ENCODE measurements at places on chromosomes 3 and 15.
A peak's percentile ranks its signal among the peaks of the same experiment; 100 is the strongest.

DNA sequence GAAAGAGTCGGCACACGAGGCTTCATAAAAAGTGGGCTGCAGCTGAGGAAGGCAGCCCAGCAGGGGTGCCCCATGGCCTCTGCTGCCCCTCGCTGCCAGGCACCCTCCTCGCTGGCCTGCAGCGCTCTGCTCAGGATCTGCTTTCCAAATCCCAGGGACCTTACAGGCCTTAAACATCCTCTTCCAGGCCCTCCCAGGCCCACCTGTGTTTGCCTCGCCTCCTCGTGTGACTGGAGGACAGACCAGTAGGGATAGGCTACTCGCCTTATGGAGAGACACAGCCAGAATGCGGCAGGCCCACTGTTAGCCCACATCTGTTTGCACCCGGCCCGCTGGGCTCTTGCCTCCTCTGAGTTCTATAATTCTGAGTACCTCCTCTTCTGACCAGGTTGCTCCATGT lies 124.5 kb upstream of the PLXNA1 start:
- H3K4me3 ChIP-seq = no peak overlapping the region
- no peaks in the 10 kb centered on the region for H3K36me3 ChIP-seq
- DNase-seq = no peak
- no peaks in the 10 kb centered on the region for H3K27me3 ChIP-seq
- no peaks in the 10 kb centered on the region for H3K4me1 ChIP-seq

DNA sequence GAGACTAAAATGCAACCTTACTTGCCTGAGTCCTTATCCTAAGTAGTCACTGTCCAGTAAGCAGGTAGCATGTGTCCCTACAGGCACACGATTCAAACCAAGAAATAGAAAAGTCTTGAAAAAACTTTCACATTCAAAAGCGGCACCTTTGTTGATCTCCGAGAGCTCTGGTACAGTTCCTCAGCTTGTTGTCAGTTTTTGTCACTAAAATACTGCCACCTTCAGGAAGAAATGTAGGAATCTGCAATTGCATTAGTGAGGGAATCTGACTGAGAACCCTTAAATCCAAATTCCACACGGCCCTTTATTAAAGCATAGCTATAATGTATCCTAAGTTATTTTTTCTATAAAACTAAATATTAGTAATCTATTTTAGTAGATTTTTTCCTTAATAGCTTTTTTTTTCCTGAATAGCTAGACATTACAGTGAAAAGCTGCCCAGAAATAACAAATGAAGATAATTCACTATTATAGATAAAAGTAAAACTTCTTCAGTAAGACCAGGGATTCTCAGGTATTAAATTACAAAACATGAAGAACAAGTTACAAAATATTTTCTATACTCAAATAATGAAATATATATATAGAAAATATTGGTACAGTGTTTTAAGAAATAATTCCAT lies 44.0 kb downstream of the CCDC54 start:
- H3K36me3 ChIP-seq = no peaks in the 10 kb centered on the region
- DNase-seq = no peak
- no peak overlapping the region for H3K4me3 ChIP-seq
- H3K4me1 ChIP-seq = no peaks in the 10 kb centered on the region

DNA sequence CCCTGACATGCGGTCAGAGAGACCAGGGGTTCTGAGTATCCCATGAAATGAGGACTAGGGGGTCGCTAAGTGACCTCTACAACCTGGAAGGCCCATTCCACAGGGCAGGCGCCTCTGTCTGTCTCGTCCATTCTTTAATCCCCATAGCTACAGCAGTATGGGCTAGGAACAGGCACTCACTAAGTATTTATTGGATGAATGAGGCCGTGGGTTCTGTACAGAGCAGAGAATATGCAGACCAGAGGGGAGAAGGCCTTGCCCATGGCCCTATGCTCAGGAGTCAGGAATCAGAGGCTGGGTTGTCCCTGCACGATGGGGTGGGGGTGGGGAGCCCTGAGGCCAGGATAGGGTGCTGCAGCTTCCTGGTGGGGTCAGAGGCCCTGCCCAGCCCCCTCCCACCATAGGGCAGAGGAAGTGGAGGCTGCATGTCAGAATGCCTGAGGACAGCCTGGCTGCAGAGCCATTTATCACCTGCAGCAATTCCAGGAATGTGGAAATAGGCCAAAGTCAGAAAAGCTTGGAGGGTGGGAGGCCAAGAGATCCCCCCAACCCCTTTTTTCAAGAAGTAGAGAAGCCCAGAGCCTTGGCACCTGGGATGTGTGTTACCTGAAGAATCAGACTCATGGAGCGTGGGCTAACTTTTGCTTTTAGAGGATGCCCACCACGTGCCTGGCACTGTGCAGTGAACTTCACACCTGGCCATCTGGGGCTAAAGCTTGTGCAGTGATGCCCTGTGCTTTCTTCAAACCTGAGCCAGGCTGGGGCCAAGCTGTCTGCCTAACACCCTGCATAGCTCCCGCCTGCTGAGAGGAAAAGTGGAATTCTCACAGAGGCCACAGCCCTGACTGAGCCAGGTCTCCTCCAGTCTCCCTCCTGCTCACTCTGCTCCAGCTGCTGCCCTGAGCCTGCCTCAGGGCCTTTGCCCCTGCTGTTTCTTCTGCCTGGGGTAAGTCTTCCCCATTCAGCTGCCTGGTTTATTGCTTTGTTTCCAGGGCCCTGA lies 109.4 kb downstream of the WNT7A start:
- H3K36me3 ChIP-seq = no peaks in the 10 kb centered on the region
- no peak overlapping the region for H3K27ac ChIP-seq
- H3K4me1 ChIP-seq = no peaks in the 10 kb centered on the region
- no peaks in the 10 kb centered on the region for H3K27me3 ChIP-seq
- no peak overlapping the region for H3K4me3 ChIP-seq

DNA sequence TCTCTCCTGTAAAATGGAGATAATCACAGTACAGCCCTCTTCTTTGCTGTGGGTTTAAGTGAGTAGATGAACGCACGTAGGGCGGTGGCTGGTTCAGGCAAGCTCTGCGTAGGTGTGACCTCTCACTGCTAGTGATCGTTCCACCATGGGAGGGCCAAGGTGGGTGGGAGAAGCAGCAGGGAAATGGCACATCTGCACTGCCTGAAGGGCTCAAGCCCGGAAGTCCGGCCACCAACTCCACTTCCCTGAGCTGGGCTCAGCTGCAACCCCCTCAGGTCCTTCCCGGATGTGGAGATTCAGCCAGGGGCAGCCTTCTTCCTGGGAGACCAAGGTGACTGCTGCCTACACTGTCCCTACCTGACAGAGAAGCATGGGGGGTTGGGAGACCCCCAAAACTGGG lies 102.9 kb downstream of the ADCY5 start:
- no peaks in the 10 kb centered on the region for H3K27me3 ChIP-seq
- H3K4me1 ChIP-seq = no peaks in the 10 kb centered on the region
- H3K27ac ChIP-seq = no peak overlapping the region
- no peak for DNase-seq
- H3K4me3 ChIP-seq = no peak overlapping the region

- no peak overlapping the region for H3K27ac ChIP-seq
- H3K27me3 ChIP-seq = no peaks in the 10 kb centered on the region
- no peak for DNase-seq
Observed at GRCh38 chr15:73922186-73923151, 3.8 kb upstream of the LOXL1 start.

GRCh38 chr15:73608941-73609340 lies 24.2 kb downstream of the NPTN start:
- H3K27me3 ChIP-seq = no peaks in the 10 kb centered on the region
- peaks cover 15% of the 10 kb centered on the region for H3K4me1 ChIP-seq
- H3K27ac ChIP-seq = peak overlapping the region; percentile 60
- H3K4me3 ChIP-seq = no peak overlapping the region
- no peaks in the 10 kb centered on the region for H3K36me3 ChIP-seq
- DNase-seq = no peak

DNA sequence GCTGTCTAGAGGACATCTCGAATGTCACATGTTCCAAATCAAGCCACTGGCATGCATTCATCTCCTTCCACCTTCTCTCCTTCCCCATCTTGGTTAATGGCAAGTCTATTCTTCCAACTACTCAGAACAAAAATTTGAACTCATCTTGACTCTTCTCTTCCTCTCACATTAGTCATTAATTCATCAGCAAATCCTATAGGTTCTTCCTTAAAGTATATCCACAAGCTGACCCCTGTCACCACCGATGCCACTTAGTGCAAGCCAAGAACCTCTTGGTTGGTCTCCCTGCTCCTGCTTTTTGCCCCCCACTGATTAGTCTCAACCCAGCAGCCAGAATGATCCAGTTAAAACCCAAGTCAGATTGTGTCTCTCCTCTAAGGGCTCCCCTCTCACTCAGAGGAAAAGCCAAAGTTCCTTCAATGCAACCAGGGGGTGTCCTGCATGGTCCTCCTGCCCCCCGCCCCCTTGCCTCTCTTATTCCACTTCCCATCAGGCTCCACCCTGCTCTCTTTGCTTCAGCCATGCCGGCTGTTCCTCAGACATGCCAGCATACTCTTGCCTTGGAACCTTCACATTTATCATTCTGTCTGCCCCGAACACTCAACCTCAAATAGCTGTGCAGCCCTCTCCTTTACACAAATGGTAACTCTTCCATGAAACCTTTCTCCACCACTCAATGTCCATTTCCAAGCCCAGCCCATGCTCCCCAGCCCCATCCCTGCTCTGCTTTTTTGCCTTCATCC lies 1.0 kb upstream of the GALNT15 start:
- H3K27me3 ChIP-seq = no peaks in the 10 kb centered on the region
- H3K4me3 ChIP-seq = no peak overlapping the region
- no peaks in the 10 kb centered on the region for H3K36me3 ChIP-seq
- DNase-seq = no peak
- no peaks in the 10 kb centered on the region for H3K4me1 ChIP-seq
- peak overlapping the region; percentile 50 for H3K27ac ChIP-seq

DNA sequence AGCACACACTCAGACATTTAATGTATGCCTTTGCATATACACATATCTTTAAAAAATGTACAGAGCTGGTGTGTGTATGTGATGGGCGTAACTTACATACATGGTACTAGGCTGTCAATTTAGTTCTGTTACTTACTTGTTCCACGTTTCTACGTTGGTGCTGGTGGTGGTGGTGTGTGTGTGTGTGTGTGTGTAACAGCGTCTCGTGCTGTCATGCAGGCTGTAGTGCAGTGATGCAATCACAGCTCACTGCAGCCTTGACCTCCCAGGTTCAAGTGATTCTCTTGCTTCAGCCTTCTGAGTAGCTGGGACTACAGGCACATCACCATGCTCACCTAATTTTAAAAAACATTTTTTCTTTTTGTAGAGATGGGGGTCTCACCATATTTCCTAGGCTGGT lies 64.2 kb downstream of the ISG20 start:
- no peaks in the 10 kb centered on the region for H3K36me3 ChIP-seq
- H3K4me3 ChIP-seq = no peak overlapping the region
- no peaks in the 10 kb centered on the region for H3K4me1 ChIP-seq
- no peak overlapping the region for H3K27ac ChIP-seq
- DNase-seq = no peak

- DNase-seq = peak; percentile 49
- peak overlapping the region; percentile 96 for H3K27ac ChIP-seq
- peaks cover 7% of the 10 kb centered on the region for H3K4me1 ChIP-seq
Observed at GRCh38 chr3:45227071-45227820, 1.2 kb upstream of the TMEM158 start.

GRCh38 chr3:87503900-87504498 lies 227.6 kb upstream of the POU1F1 start:
- no peak overlapping the region for H3K27ac ChIP-seq
- DNase-seq = no peak
- no peaks in the 10 kb centered on the region for H3K4me1 ChIP-seq
- no peaks in the 10 kb centered on the region for H3K27me3 ChIP-seq
- H3K36me3 ChIP-seq = no peaks in the 10 kb centered on the region
- no peak overlapping the region for H3K4me3 ChIP-seq

DNA sequence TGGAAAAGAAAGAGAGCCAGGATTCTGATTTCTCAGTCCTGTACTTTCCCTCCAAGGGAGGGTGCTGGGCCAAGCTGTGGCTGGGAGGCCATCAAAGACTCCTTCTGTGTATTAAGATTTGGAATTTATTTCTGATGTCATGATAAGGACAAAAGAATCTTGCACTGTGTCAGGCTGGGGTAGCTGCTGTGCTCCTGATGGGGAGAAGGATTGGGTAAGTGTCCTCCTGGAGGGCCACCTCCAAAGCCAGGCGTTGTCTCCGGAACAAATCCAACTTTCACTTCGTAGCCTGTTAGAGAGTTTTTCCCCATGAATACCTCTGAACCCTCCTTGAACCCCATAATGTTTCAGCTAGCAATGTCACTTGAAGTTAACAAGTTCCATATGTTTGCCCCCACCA lies 29.9 kb downstream of the CLDN11 start:
- H3K27me3 ChIP-seq = no peaks in the 10 kb centered on the region
- no peak for DNase-seq
- no peak overlapping the region for H3K4me3 ChIP-seq
- no peak overlapping the region for H3K27ac ChIP-seq
- H3K36me3 ChIP-seq = no peaks in the 10 kb centered on the region

DNA sequence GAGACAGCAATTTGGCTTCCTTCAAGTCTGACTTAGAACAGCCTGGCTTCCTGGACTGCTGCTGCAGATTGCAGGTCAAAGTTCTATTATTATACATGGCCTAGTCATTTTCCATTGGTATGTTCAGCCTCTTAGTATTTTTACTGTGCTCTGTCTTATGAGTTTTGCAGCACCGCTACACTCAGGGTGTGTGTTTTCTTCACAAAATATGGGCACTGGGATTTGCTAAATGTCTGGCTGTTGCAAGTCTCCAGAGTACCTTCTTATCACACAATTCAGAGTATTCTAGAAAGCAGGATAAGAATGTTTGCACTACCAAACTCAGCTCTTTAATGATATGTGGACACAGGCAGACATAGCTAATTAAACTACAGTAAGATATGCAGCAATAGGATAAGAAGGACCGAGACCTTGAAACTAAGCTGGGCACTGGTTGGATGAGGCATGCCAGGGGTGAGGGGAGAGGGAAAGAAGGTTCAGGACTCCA lies 203.0 kb upstream of the PDZRN3 start:
- H3K4me3 ChIP-seq = no peak overlapping the region
- peak overlapping the region; percentile 61 for H3K27ac ChIP-seq
- no peaks in the 10 kb centered on the region for H3K4me1 ChIP-seq
- H3K27me3 ChIP-seq = no peaks in the 10 kb centered on the region
- no peak for DNase-seq
- no peaks in the 10 kb centered on the region for H3K36me3 ChIP-seq

- no peak for DNase-seq
- no peak overlapping the region for H3K27ac ChIP-seq
- no peaks in the 10 kb centered on the region for H3K36me3 ChIP-seq
Observed at GRCh38 chr3:77489216-77489615, 449.3 kb downstream of the ROBO2 start.

GRCh38 chr15:90042356-90042755 lies 41.2 kb downstream of the ZNF710 start:
- no peaks in the 10 kb centered on the region for H3K4me1 ChIP-seq
- no peak for DNase-seq
- no peaks in the 10 kb centered on the region for H3K27me3 ChIP-seq
- no peak overlapping the region for H3K4me3 ChIP-seq
- no peak overlapping the region for H3K27ac ChIP-seq
- no peaks in the 10 kb centered on the region for H3K36me3 ChIP-seq

- H3K27me3 ChIP-seq = no peaks in the 10 kb centered on the region
- no peaks in the 10 kb centered on the region for H3K36me3 ChIP-seq
- no peaks in the 10 kb centered on the region for H3K4me1 ChIP-seq
Observed at GRCh38 chr15:56523521-56523920, 58.6 kb upstream of the MNS1 start.

All from uterus (tissue), 4 donors.